Stimulated activated CD4-positive, alpha-beta T cell treated with anti-CD3 and anti-CD28 coated beads, TNF-alpha, amount 100 ng/mL, for 1 hour (primary cell): ENCODE measurements at places on chromosomes 2 and 18.

DNA sequence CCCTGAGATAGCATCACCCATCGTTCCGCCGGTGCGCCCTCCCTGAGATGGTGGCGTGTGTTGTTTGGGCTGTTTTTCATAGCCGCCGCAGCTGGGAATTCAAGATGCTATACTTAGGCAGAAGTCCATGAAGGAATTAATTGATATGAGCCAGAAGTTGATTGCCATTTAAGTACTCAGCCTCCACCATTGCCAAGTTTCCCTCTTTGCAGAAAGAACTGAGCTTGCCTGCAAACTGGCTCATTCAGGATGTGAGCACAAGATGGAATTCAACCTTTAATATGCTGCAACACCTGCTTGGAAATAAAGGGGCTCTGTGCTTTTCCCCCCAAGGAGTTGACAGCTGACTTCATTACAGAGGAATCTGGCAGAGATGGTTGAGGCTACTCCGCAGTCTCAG, 295.5 kb downstream of the ZNF521 start:
- no peak for DNase-seq

GRCh38 chr2:83971547-83971946, 487.5 kb downstream of the SUCLG1 start:
- no peak for DNase-seq

- DNase-seq: no peak
Observed at GRCh38 chr2:208386541-208386940, 20.1 kb upstream of the PTH2R start.

- DNase-seq: no peak
Observed at GRCh38 chr2:148303161-148303560, 282.3 kb downstream of the MBD5 start.

DNA sequence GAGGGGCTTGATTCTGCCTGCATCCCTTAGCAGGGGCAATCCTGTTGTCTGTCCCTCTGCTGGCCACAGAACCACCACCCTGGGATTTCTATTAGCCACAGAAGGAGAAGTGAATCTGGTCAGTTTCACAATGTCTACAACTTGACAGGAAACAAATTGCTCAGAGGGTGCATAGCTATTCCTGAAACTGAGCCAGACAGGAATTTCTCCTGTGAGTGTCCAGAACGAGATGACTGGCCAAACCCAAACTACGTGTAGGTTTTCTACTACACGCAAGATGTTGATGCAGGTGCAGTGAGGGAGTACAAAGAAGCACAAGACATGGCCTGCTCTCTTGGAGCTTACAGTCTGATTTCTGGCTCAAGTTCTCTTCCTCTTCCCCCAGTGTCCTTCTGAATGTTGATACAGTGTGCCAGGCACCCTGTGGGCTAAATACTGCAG, 201.9 kb downstream of the CLIP4 start:
- DNase-seq: no peak

- DNase-seq: no peak
Observed at GRCh38 chr2:239216614-239217273, 184.1 kb downstream of the HDAC4 start.

DNA sequence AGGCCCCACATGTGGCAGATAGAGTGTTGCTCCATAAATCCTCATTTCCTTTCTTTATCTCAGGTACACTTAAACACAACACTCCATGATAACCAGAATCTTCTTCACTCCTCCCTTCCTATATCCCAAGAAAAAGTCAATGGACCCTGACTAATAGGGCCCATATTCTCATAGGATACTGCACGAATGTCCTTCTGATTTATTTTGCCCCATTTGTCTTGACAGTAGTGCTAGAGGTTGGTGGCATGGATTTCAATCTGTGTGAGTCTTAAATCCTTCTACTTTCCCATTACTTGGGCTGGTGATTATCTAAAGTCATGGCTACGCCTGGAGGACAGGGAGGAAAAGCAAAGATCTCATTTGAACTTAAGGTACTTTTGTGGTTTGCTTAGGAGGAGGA, 156.0 kb downstream of the ACOXL start:
- DNase-seq: no peak

- no peak for DNase-seq
Observed at GRCh38 chr18:38619129-38619528, 1053.5 kb upstream of the CELF4 start.

DNA sequence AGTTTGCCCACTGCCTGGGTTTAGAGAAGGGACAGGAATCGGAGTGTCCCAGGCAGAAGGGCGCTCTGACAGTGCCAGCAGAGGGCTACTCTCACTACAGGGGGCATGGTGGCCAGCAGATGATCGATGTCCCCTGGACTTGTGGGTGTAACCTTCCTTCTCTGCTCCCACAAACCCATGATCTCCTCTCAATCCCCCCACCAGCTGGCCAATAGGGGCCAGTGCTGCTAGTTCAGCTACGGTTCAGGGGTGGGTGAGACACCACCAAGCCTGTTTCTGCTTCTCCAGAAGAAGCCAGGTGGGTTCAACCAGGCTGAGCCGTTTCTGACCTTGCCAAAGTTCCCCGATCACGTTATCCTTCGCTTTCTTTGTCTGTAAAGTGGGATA, 1.3 kb downstream of the NPPC start:
- DNase-seq: no peak
